ENCODE measurements at places on chromosomes 13 and 19.

- no peak for DNase-seq
Observed at GRCh38 chr13:91017669-91018053, 329.8 kb upstream of the MIR17HG start.

GRCh38 chr13:24165746-24166145 lies 5.2 kb downstream of the SPATA13 start:
- no peak for DNase-seq

DNA sequence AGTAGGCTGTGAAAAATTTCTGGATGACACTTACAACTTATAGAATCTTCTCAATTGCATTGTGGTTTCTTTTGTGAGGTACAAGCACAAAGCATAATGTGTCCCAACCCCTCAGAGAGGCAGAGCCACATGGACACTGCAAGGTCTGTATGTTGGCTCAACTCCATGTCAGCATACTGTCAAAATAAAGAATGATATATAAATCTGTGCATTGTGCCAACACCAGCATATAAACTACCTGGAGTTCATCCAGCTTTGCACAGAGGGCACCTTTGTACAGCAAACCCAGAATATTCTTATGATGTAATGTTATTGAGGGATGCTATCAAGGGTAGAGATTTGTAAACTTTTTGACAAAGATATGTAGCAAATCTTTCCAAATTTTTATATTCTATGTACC lies 1065.8 kb upstream of the MIR17HG start:
- no peak for DNase-seq

GRCh38 chr19:47380559-47380958 lies 31.4 kb downstream of the DHX34 start:
- no peak for DNase-seq

Data from GOT3 (cell line).